ENCODE measurements at places on chromosomes 12 and 14.

GRCh38 chr12:124964836-124965462 lies 24.0 kb downstream of the DHX37 start:
- no peak for DNase-seq

- no peak for DNase-seq
Measured at GRCh38 chr14:83019744-83020414, 1486.2 kb upstream of the SEL1L start.

DNA sequence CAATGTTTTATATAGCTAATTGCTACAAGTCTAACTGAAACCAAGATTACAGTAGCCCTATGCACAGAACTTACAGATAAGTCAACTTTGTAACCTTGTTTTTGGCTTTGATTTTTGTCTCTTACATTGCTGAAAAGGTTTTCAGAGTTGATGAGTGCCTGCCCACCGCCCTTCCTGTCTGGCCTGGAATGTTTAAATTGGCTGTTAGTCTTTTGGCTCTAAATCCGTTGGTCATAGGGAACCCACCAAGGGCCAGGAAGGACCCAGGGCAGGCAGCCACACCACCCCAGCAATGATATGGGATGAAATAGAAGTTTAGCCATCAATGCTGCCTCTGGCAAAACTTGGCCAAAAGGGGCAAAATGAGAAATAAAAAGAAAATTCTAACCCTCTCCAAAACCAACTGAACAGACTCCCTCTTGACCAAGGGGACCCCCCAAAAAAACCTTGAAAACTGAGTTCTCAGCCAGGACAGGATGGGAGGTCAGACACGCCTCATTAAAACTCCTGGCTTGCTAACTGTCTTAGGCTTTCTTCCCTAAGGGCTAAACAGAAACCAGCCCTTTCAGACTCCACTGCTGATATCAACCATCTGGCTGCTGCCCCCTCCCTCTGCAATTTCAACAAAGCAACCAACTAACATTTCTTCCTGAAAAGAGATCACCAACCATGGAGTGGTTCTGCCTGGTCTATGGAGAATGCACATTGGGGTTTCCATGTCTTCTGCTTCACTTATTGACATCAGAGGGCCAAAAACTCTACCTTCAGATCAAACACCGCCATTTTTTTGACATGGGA lies 242.1 kb upstream of the NOS1 start:
- DNase-seq: no peak

DNA sequence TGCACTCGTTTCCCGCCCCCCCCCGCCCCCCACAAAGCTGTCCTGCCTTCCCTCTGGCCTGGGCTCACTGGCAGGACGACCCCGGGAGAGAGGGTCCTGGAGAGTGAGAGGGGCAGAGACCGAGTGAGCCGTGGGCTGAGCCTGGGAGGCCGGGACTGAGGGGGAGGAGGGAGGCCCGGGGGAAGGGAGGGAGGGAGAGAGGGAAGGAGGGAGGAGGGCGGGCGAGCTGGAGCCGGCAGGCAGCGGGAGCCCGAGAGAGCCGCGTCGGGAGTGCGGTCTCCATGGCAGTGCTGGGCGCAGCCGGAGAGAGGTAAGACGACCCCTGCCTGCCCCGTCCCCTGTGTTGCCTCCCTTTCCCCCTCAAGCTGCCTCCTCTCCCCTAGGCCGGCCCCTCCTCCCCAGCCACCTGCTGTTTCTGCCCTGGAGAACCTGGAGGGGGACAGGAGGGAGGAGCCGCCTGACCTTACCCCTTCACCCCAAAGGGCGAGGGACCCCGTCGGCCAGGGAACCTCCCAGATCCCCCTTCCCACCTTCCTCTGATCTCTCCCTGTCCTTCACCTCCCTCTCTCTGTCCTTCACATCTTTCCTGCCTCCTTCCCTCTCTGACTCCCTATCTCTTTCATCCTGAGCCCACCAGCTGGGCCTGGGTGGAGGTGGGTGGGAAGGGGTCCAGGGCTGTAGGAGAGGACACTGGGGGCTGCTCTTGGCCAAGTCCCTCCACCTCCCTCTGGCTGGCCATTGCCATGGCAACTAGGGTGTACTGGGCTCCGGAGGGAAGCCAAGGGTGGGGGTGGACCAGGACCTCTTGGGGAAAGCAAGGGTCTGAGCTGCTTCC lies at the start of gene GPR162:
TSS of gene GPR162 (plus strand) at position 231 of the 835 bp plus-strand sequence. CDS start 2,078 bp downstream, outside the sequence.
- no peak for DNase-seq

DNA sequence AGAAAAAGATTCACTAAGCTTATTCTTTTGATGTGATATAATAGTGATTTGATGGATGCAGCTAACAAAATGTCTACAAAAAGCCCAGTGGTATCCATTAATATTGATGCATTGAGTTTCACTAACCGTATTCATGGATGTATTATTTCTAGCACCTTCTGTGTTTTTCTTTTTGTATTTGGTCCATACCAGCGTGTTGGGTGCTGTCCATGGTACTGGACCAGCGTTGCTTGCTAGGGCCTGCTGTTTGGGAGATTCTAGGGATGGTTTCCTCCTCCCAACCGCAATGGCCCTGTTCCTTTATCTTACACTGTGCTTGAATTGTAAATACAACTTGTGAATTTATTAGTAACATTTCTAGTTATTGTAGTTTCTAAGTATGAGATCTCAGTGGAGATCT lies 31.7 kb downstream of the ANO4 start:
- peak; percentile 1 for DNase-seq

DNA sequence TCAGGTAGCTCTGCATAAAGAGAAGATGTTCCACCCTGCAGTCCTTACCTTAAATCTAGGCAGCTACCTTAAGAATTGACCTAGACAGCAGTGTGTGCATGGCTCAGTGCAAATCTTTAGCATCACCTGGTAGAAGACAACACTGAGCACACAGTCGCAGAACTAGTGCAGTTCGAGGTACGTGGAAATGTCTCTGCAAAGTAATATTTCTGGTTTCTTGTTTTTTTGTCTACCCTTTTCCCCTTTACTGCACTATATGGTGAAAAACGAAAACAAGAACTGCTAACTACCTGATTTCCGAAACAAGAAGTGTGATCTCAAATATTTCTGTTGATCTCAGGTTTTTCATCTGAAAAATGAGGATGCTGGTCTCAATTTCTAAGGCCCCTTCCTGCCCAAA lies 82.5 kb downstream of the ETV6 start:
- DNase-seq: no peak

DNA sequence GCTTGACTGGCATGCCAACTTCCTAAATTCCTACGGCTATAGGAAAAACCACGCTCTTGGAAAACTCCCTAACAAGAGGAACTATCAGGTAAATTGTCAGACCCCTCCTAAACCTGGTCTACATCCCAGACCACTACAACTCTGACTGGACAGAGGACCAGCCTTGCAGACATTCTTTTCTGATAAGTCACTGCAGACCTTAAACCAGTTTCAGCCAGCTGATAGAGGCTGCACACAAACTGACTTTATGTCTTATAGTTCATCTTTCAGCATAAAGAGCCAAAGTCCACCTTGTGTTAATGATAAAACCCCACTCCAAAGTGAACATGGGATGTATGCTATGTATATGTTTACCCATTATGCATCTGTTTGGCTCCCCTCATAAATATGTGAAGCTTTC lies 166.6 kb downstream of the KTN1 start:
- DNase-seq: no peak

- no peak for DNase-seq
Measured at GRCh38 chr12:48750769-48751356, 34.4 kb upstream of the CCNT1 start.

DNA sequence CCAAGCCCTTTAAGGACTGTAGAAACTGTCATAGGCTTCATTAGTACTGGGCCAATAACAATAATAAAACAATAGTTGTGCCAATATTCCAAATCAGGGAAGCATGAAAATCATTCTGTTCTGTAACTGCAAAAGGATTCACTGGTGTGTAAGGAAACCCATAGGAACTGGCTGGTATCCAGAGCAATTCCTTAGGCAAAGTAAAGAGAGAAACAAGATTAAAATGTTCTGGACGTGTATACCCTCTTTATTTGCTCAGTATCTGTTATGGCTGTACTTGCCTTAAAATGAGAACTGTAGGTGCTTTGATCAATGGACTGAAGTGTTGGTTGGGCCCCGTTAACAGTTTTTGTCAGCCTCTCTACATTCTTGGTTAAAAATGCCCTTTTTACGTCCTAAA lies 72.4 kb upstream of the STAC3 start:
- no peak for DNase-seq

GRCh38 chr14:45089813-45090212 lies 5.9 kb downstream of the PRPF39 start:
- no peak for DNase-seq

DNA sequence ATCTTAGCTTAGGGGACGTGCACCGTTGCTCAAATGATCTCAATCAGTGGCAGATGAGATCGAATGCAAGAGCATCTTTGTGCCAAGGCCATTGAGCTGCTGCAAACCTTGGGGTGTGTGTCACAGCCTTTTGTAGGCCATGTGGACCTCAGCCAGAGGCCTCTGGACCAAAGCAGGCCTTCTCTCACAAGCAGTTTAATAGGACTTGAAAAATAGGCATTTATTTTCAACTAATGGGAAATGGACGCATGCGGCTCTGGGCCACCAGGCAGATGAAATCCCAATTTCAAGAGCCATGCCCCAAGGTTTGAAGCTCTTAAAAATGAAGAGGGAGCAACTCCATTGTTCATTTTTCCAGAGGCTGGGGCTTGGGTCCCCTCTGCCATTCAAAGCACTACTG lies 87.3 kb downstream of the TTC7B start:
- no peak for DNase-seq

DNA sequence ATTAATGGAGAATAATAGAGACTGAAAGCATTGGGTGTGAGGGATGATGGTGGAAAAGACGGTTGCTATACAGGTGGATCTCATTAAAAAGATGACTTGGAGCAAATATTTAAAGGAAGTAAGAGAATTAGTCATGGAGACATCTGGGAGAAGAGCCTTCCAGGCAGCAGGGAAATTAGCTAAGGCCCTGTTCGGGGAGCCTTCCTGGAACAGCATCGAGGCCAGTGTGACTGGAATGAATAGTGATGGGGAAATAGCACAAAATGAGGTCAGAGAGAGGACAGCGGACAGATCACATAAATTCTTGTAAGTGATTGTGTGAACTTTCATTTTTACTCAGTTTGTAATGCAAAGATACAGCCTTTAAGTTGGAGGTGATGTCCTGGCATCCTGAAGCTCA lies 842.3 kb downstream of the SLC6A15 start:
- DNase-seq: peak; percentile 98

- no peak for DNase-seq
Measured at GRCh38 chr14:100313464-100314230, 7.4 kb upstream of the SLC25A29 start.

DNA sequence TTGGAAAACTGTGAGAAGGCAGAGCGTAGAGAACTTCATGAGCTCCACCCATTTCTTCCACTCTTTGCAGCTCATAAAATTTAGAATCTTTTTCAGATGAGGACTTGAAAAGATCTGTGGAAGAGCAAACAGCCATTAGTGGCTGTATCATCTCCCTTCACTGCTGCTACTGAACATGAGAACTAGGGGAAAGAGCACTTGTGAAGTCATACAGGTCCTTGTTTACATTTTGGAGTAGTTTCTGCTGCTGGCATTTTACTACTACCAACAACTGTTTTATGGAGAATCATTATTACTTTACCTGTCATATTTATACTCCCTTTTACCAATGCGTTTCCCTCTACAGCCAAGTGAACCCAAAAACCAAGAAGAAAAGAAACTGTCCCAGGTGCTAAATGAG lies 41.0 kb downstream of the RPGRIP1 start:
- DNase-seq: no peak

DNA sequence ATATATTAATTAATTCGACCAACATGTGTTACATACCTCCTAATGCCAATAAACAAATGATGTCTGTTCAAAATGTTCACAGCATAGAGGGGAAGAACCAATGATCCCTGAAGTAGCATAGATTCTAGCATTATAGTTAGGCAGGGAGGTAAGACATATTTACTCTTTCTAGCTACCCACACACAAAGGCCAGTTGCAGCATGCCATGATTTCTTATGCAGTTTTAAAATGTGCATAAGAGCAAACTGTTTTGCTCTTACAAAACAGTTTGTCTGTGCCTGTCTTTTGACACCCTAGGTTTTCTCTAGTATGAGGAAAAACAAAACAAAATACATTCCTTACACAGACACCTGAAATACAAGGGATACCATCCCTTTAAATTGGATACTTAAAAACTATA lies 61.9 kb downstream of the SLC16A7 start:
- DNase-seq: no peak

DNA sequence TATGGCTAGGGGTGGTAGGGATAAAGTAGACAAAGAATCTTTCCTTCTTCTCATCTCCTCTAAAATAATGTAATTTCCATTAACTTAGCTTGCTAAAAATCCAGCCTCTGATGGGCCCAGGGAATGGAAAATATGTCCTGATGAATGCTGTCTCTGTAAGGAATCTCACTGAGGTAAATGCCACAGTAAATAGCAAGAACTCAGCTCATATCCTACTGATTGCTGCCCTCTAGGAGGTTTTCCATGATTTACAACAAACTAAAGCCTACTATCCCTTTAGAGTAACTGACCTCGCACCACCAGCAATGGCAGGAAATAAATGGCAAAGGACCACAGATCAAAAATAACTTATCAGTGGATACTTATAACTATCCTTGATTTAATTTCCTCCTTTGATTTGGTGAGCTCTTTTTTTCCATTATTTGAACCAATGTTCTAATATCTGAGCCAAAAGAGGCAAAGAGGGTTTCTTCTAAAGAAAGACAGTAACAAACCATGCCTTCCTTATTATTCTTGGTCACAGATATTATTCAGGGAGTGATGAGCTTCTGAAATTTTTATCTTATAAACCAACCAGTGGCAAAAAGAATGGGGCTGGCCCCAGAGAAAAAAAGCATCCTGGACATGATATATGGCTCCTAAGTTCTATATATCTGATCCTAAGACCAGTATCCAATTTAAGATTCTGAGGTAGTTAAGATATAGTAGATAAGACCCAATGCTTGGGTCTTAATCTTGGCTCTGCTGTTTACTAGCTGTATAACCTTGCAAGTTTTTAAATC lies 43.8 kb downstream of the SENP1 start:
- no peak for DNase-seq

DNA sequence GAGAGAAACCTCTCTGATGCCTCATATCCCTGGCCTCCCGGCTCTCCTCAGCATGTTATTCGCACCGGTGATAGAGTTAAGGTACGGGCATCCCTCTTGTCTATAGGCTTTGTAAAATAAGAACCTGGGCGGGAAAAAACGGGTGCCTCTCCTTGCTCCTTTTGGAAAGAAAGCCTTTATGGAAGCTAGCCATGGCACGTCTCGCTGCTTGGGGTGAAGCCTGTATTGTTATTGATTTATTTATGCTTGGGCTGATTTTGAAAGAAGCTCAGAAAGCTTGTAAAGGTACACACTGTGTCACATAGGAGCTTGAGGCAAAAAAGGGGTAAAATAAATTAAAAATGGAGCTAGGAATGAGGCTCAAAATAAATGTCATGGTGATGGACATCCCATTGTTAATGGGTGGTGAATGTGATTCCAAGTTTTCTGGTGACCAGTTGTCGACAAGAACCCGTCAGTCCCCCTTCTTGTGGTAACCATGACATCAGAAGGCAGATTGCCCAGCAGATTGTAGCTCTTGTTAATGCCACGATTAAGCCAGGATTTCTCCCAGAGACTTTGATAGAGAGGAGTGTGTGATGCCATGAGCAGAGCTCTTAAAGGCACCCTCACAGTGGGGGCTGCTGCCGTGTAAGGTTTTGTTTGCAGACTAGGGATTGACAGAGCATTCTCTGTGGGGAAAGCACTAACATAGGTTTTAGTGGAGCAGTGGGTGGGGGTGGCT lies 50.4 kb upstream of the ASPG start:
- DNase-seq: no peak

Data from fibroblast of skin of left quadriceps (primary cell).